ENCODE measurements at places on chromosomes 2 and 18.

- no peak for DNase-seq
Measured at GRCh38 chr2:150480971-150481830, 6.3 kb downstream of the RND3 start.

DNA sequence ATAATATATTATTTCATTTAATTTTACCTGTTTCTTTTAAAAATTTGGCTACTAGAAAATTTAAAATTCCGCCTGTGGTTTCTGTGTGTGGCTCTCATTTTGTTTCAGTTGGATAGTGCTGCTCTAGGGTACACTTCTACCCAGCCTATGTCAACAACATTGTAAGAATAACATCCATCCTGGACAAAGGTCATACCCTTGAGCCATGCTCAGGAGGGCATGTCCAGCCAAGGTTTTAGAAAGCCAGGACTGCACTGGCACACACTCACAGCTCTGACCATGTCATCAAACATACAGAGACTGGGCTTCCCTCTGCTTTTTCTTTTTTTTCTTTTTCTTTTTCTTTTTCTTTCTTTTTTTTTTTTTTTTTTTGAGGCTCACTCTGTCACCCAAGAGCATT, 96.1 kb downstream of the CTIF start:
- no peak for DNase-seq

DNA sequence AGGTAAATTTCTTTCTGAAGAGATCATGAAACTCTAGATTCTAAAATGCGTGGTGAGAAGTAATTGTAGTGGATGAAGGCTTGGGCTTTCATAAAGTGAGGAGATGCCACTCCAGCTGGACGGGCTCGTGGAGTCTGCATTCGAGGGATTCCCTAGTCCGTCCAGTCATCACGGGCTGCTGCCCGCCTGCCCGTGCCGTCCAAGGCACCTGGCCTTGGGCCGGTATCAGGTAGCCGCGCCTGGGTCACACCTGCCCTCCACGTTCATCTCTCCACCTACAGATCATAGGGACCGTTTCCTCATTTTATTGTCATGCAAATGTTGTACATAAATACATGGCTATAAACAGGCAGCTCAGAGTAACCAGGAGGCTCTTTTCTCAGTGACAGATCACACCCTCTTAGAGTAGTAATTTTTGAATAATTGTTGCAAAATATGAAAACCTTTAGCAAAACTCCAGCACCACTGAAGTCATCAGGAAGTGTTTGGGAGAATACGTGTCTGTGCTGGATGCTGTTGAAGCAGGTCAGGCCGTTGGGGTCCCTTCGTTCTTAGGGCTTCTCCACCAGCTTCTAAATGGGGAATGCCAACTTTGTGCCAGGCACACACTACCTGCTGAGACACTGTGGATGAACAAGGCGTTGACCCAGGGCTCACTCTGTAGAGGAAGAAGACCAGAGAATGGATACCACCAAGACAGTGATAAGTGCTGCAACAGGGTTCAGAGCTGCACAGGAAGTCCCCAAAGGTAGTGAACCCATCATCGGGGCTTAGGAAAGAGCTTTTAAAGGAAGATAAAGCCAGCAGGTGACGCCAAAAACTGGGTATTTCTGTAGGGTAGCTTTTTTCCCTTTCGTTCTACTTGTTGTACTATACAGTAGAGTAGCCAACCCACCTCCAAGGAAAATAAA, 112.5 kb downstream of the FAM210A start:
- DNase-seq, result no peak

GRCh38 chr18:63264871-63265270, 54.7 kb downstream of the BCL2 start:
- no peak for DNase-seq

- no peak for DNase-seq
Measured at GRCh38 chr2:120323214-120323613, 22.7 kb upstream of the INHBB start.

All from nephron progenitor cell (in vitro differentiated cells).